ENCODE measurements at places on chromosomes 5 and 9.

GRCh38 chr9:110357505-110357904 lies 19.8 kb upstream of the TXNDC8 start:
- DNase-seq = no peak

DNA sequence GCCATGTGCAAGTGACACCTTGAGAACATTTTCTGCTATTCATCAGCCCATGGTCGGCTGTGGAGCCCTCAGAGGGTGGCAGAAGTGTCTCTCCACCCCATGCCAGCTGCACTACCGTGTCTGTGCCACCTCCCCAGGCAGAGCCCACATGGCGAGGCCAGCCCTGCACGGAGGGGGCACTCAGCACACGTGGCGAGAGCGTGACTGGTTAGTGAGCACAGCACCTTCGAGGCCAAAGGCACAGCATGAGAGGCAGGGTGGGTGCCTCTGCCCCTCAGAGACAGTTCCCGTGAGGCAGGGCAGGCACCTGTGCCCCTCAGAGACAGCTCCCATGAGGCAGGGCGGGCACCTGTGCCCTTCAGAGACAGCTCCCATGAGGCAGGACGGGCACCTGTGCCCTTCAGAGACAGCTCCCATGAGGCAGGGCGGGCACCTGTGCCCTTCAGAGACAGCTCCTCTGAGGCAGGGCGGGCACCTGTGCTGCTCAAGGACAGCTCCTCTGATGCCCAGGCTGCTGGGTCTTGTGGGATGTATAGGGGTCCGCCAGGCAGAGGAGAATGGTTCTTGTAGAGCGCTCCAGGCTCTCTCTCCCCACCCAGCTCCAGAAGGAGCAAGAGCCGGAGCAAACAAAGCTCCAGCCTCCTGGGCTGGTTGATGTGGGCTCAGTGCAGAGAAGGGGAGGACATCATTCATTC lies 179.8 kb upstream of the PPP1R26 start:
- DNase-seq = no peak

DNA sequence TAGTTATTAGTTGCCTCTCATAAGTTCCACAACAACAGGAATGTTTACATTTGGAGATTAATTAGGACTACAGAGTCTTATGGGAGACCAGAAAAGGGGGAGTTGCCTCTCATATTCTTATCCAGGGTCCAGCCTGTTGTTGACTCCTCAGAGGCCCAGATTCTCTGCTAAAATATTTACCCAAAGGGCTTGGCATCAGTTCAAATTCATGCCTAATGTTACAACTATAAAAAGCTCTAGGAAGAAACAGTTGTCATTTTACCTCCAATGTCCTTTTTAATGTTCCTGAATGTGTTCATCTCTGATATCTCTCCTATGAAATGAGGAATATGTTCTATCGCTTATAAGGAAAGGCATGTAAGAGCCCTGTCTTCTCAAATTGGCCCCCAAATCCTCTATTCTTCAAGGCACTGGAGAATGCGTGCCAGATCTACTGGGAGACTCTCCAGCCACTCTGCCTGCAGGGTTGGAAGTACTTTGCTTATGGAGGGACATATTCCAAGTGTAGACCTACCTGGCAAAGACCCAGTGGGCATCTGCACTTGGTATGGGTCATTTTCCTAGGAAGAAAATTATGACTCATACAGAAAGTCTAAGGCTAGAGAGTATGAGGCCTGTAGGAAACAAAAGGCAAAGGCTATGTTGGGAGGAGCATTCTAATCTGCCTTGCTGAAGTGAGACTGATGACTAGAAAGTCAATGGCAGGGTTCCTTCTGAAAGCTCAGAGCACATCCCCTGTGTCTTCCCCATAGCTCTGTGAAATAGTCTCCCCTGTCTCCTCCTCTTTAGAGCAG lies 192.6 kb downstream of the ESM1 start:
- no peak for DNase-seq

- no peak for DNase-seq
Observed at GRCh38 chr5:85320495-85320894, 935.8 kb upstream of the EDIL3 start.

DNA sequence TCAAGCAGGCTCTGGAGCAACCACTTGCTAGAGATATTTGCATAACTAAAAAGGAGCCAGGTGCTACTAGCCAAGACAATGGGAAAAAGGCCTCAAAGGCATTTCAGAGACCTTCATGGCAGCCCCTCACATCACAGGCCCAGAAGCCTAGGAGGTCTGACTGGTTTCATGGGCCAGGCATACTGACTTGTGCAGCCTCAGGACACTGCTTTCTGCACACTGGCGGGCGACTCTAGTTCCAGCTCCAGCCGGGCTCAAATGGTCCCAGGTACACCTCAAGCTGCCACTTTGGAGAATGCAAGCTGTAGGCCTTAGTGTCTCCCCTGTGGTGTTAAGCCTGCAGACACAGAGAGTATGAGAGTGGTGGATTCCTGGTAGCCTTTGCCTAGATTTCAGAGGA lies 27.1 kb downstream of the COX7C start:
- DNase-seq = no peak

- DNase-seq = peak; percentile 31
Observed at GRCh38 chr5:107383414-107383813, 287.3 kb downstream of the EFNA5 start.

- no peak for DNase-seq
Observed at GRCh38 chr5:140988100-140988499, 21.8 kb downstream of the PCDHAC2 start.

- DNase-seq = no peak
Observed at GRCh38 chr5:88188458-88189132, 80.0 kb downstream of the TMEM161B start.

DNA sequence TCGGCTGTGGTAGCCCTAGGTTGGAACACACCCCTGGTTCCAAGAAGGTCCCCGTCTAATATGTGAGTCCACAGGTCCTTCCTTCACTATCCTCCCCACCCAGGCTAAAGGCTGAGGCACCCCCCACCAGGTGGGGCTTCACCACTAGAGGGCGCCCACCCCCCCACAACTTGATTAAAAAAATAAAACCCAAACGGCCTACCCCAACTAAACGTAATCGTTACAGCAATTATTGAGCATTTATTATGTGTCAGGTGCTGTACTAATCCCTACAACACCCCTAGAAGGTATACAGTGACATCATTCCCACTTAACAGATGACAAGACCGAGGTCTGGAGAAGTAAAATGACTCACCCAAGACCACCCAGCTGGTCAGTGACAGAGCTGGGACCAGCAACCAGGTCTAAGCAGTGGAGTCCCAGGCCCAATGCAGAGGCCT lies 65.0 kb downstream of the FGF18 start:
- no peak for DNase-seq

- DNase-seq = no peak
Observed at GRCh38 chr5:68345582-68345981, 130.0 kb downstream of the PIK3R1 start.

GRCh38 chr5:10222326-10222725 lies 27.4 kb downstream of the ATPSCKMT start:
- DNase-seq = no peak

- DNase-seq = no peak
Observed at GRCh38 chr9:127170652-127171051, 48.2 kb upstream of the ANGPTL2 start.

DNA sequence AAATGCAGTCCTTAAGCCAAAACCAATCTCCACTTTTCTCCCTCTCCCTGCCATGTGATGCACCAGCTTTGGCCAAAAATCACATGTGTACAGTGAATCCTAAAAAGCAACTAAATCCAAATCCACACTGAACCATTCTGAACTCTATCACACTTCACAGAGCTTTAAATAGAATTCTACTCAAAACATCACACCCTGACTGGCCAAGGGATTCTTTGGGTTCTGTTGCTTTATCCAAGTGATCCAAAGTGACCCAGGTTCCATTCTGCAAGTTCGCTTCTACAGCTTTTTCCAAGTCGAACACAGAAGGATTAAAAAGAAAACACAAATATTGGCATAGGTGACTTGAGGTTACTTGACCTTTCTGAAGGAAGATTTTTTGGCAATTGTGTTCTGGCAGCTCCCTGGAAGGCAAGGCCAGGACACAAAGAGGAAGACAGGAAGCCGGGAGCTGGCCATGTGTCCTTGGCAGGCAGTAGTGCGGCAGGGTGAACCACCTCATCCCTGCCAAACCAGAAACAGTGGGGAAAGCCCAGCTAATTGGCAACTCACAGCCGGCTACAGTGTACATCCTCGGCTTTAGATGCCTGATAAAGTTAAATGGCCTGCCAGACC lies 115.0 kb downstream of the NFIB start:
- DNase-seq = no peak

DNA sequence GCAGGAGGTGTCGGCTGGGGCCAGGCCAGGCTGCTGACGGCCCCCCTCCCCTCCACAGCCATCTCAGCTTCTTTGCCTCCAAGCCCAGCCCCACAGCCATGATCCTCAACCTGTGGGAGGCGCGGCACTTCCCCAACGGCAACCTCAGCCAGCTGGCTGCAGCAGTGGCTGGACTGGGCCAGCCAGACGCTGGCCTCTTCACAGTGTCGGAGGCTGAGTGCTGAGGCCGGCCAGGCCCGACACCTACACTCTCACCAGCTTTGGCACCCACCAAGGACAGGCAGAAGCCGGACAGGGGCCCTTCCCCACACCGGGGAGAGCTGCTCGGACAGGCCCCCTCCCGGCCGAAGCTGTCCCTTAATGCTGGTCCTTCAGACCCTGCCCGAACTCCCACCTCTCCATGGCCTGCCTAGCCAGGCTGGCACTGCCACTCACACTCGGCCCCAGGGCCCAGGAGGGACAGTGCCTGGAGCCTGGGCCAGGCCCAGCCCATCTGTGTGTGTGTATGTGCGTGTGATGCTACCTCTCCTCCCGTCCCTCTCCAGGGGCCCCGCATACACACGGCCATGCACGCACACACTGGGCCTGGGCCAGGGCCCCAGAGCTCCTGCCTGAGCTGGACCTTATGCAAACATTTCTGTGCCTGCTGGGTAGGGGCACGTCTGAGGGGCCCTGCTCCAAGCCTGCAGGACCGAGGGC lies 19.3 kb downstream of the HK3 start:
- no peak for DNase-seq

- peak; percentile 4 for DNase-seq
Observed at GRCh38 chr5:27010646-27011045, 27.7 kb downstream of the CDH9 start.

GRCh38 chr9:214648-215493 lies at the start of gene DOCK8:
DOCK8 (plus strand) TSS chr9:214865; CDS start chr9:214977, 112 bp downstream.
- peak; percentile 4 for DNase-seq

GRCh38 chr9:137268538-137269201 lies 8.9 kb upstream of the TOR4A start:
- no peak for DNase-seq

DNA sequence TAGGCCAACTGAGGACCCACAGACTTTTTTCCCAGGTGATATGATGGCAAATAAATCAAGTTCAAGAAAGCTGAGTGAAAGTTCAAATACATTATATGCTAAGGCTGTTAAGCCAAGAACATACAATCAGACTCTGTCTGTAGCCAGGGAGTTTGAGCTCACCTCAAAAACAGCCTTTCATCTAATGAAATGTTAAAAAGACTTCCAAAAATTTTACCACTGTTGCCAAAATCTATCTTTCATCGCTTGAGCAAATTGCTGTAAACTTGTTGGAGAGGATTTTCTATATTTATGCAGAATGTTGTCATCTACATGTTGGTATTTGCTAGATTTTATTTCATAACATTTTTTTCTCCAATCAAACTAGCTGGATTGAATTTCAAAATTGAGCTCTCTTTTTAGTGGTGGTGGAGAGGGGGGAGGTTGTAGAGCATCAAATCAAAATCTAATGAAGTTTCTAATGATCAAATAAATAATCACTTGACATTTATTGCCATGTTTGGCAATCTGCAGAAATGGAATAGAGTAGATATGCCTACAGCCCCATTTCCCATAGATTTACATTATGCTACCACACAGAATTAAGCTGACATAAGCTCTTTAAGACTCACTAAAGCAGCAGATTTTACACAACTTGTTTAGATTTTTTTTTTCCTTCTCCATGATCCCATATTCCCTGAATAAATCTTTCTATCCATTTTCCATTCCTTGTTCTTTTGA lies 828.9 kb upstream of the ZNF608 start:
- no peak for DNase-seq

DNA sequence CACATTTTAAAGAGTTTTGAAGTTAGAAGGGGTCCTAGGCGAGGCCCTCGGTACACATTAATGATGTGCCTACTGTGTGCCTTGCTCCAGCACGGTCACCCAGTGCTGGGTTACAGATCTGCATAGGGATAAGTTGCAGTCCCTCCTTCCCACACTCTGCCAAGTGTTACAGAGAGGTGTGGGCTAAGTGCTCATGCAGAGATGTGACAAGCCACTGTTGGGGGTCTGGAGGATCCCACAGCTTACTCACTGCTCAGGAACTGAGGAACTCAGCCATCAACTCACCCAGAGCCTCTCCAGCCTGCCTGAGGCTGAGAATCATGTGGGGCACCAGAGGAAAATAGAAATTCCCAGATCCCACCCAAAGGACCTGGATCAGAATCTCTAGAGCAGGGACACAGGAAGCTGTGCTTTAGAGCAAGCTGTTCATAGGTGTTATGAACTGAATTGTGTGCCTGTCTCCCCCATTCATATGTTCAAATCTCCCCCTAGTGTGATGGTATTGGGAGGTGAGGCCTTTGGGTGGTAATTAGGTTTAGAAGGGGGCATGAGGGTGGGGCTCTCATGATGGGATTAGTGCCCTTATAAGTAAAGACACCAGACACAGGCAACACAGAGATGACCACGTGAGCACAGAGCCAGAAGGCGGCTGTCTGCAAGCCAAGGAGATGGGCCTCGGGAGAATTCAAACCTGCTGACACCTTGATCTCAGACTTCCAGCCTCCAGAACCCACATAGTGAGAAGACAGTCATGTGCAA lies 164.1 kb downstream of the HSD17B3 start:
- DNase-seq = peak; percentile 53

GRCh38 chr5:66795682-66796081 lies 199.5 kb downstream of the MAST4 start:
- no peak for DNase-seq

- no peak for DNase-seq
Observed at GRCh38 chr5:158301186-158301585, 442.2 kb upstream of the CLINT1 start.

GRCh38 chr9:5892456-5893133 lies 1.9 kb downstream of the MLANA start:
- DNase-seq = no peak

DNA sequence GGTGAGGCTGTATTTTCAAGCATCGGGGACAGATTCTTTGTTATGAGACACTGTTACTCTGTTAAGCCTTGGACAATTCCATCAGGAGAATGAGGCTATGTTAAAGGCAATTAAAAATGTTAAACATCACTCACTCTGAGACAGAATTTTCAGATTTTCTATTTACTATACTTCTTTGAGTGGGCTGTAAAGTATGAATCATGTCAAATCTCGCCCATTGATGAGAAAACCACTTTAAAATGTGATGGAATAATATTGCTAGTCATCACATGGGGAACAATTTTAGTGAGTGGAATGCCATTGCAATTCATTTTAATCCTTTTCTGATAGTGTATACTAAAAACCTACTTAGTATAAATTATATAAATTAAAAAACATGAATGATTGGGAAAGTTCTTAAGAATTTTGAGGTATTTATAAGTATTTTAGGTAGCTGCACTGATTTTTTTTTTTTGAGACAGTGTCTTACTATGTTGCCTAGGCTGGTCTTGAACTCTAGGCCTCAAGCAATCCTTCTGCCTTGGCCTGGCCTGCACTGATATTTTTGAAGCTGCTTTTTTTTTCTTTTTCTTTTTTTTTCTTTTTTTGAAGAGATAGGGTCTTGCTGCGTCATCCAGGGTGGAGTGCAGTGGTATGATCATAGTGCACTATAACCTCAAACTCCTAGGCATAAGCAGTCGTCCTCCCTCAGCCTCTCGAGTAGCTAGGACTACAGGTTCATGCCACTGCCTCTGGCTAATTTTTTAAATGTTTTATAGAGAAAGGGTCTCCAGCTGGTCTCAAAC lies 73.2 kb downstream of the KIAA1958 start:
- no peak for DNase-seq

Measured in fibroblast of skin of abdomen (primary cell).